Spinal cord (tissue), 10 donors: ENCODE measurements at places on chromosomes 2 and 18.

- no peak for DNase-seq
Observed at GRCh38 chr2:64238799-64239198, 94.6 kb upstream of the PELI1 start.

GRCh38 chr2:226180281-226180884 is 619.2 kb downstream of the IRS1 start:
- no peak for DNase-seq

- DNase-seq = no peak
Observed at GRCh38 chr18:6488956-6489355, 74.2 kb upstream of the L3MBTL4 start.

DNA sequence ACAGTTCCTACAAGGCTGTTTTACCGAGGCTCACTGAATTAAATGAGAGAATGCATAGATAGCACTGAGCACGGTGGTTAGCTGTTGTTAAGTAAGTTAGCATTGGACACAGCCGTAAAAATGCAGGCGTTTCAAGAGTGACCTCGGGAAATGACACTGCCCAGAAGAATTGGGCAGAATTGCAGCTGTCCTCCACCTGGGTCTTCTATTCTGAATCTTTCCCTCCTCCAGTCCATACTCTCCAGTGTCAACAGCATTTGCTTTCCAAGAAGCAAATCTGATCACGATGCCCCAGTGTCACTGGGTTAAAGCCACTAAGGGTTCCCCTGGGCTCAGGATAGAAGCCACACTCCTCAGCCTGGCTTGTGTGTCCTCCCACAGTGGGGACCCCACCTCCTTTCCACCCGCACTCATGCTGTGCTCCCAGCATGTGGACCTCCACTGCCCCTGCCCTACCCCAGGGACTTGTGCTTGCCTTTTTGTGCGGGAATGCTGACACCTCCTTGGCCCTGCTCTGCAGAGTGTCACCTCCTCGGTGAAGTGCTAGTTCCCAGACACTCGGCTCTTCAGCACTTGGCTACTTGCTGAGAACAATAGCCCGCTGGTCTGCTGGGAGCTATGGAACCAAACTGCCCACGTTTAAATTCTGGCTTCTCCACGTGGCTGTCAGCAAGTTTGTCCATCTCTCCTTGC is 135.0 kb downstream of the ANTXR1 start:
- no peak for DNase-seq

- no peak for DNase-seq
Observed at GRCh38 chr18:48554610-48555400, 16.0 kb downstream of the CTIF start.

DNA sequence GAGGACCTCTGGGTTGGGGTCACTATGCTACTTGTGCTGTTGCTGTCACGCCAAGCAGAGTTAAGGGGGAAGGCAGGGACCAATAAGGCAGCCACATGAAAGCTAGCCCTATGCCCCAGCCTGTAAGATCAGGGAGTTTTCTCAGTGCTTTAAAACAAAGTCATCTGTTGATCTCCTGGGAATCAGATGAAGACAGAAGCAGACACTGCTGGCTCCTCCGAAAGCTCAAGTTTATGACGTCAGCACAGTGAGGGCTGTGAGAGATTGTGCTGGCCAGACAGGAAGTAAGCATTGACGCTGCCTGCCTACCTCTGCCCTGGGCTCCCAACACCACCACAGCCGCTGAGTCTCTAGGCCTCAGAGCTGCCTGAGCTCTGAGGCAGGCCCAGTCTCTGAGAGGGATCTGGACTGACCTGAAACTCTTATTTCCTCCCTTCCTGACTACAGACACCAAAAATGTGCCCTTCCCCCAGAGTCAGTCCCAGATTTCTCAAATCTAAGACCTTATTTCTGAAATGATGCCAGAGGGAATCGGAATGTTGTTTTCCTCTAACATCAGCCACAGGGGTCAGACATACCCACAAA is 118.1 kb upstream of the EPAS1 start:
- DNase-seq = no peak

DNA sequence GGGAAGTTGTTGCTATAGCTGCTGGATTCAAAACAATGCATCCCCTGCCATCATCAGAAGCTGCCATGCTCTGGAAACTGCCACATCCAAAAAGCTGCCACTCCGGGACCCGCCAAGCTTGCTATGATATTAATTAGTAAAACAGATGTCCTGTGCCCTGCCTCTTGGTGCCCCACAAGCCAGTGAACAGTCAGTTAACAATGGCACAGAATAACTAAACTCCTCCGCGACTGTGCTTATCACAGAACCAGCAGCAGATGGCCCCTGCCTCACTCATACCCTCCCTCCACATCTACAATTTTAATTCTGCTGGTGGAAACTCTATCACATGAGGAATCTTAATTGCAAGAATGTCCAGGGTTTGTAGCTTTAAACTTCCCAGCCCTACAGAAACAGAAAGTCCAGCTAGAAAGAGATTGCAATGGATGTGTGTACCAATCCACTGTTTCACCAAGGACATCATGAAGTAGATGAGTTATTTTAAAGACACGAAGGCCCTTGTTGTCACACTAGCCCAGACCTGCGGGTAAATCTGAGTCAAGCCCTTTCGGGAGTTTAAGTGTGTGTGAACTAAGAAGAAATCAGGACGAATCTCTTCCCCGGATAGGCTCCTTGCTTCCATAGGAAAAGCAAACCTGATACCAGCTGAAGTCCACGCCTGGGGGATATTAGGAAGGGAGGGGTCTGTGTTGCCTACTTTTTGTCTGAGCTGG is 7.4 kb upstream of the ACYP2 start:
- no peak for DNase-seq

- DNase-seq = no peak
Observed at GRCh38 chr2:170087413-170087793, 90.5 kb upstream of the MYO3B start.

DNA sequence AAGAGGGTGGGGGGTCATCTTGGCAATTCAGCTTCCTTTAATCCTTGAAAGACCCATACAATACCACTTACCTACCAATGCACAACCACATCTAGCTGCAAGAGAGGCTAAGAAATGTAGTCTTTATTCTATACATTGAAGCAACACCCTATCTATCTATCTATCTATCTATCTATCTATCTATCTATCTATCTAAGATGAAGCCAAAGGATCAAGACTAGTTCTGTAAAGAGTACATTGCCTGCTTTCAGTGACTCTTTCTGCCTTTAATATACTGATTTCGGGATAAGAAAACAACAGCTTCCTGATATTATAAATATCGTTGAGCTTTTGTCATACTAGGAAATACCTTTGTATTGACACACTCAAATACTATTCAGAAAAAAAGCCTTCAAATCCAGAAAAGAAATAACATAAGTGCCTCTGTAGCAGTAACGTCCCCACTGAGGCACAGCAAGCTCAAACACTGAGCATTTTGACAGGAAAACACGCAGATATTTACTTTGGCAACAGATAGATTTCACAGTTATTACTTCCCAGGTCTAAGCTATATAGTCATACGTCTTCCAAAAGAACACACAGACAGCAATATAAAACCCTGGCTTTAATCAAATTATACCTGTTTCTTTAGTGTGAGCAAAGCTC is 139.4 kb upstream of the SERTAD2 start:
- no peak for DNase-seq

GRCh38 chr2:195202163-195202845 is 454.7 kb upstream of the SLC39A10 start:
- no peak for DNase-seq

GRCh38 chr2:21055451-21055850 is 11.6 kb upstream of the APOB start:
- no peak for DNase-seq

DNA sequence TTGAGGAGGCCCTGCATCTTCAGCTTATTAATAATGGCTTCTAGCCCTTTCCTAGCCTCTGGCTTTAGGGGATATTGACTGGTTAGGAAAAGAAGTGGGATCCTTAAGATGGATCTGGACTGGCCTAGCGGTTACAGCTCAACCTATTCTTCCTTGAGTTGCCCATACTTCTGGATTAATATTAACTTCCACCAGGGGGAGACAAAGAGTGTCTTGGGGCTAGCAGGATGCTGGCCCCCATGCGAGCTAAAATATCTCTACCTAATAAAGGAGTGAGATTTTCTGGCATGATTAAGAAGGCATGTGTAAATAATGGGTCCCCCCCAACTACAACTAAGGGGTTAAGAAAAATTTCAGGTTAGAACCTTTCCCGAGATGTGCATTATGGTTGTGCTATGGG is 23.2 kb upstream of the PLA2R1 start:
- no peak for DNase-seq

DNA sequence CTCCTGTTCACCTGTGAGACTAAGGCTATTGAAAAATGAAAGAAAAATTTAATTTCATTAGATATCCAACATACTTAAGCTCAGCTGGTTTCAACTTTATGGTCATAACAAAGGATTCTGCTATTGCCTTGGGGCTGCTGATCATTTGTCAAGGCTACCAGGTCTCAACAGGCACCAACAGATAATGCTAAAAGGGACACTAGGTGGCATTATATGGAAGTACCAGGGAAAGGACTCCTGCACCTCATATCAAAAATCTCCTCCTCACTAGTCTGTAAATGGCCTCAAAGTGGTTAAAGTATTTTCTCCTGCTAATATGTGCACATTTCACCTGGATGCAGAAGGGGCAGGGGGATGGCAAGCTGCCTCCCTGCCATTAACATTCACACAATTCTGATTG is 167.9 kb upstream of the REG3A start:
- no peak for DNase-seq

DNA sequence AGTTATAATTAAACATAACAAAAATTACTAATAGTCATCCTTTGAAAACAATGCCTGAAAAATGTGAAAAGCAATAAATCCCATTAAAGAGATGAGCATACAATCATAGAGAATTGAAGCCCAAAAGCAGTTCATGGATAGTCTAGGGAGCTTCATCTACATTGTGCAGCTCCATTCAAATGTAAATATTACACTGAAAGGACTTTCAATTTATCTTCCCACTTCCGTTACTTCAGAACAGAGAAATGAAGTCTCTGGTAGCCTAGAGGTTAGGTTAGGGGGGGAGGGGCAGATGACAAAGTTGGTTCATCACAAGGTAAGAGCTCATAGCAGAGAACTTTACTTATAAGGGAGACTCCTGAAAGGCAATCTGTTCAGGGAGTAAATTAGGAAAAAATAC is 126.6 kb upstream of the RGPD4 start:
- no peak for DNase-seq

DNA sequence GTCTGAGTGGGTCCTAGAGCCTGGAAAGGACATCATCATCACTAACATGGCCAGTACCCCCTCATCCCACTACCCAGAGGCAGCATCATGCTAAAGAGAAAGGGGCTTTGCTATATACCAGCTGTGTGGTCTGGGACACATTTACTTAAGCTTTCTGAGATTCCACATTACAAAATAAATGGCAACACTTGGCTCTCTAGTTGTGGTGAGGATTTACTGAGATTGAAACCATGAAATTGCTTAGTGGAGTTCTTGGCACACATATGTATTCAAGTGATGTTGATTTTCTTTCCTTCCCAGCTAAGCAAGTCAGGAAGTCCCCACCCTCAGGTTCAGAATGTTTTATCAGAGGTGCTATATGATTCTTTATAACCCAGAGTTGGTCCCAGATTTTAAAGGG is 362.0 kb downstream of the CLIP4 start:
- no peak for DNase-seq

DNA sequence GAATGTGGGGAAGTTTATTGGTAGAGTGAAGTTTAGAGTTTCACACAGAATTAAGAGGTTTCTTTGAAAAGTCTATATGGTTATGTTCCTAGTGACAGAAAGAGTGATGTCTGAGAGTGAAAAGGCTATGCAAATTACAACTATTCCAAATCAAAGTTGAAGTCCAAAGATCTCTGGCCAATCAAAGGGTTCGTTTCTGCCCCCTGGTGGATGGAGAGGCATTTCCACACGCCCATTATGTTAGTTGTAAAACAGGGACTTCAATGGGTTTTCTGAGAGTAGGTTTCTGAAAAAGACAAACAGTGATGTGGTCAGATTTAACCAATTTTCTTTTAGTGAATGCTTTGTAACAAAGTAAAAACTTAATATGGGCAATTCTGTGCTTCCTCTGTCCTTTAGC is 441.5 kb upstream of the POU3F3 start:
- peak; percentile 76 for DNase-seq

GRCh38 chr2:18244845-18245244 is 315.6 kb downstream of the RDH14 start:
- DNase-seq = peak; percentile 30

GRCh38 chr2:65046633-65047407 is 9.4 kb upstream of the CEP68 start:
- DNase-seq = no peak

DNA sequence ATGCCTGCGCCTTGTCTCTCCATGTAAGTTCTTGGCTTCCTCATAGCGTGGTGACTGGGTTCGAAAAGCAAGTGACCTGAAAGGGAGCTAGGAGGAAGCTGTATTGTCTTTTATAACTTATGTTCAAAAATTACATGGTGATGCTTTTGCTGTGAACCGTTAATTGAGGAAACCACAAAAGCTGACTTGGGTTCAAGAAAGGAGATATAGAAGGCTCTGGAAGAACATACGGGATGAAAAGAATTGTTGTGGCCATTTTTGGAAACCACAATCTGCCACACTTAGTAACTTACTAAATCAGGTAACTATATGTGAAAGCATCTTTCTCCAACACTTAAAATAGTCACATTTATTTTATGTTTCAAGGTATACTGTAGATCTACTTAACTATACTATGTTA is 177.0 kb upstream of the RBMS1 start:
- no peak for DNase-seq

DNA sequence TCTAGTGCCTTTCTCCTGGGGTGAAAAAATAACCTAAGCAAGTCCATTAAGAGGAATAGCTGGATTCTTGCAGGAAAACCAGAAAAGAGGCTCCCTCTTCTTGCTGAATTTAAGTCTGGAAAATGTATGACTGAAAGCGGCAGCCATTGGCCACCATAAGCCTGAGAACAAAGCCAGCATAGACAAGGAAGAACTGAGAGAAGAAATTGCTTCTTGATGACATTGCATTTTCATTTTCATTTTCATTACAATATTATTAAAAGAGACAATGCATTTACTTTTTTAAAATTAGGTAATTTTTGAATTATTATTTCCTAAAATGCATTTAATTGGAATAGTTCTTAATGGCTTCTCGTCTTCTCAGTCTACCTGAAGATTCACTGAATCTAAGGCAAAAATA is 1157.5 kb upstream of the ZEB2 start:
- no peak for DNase-seq

DNA sequence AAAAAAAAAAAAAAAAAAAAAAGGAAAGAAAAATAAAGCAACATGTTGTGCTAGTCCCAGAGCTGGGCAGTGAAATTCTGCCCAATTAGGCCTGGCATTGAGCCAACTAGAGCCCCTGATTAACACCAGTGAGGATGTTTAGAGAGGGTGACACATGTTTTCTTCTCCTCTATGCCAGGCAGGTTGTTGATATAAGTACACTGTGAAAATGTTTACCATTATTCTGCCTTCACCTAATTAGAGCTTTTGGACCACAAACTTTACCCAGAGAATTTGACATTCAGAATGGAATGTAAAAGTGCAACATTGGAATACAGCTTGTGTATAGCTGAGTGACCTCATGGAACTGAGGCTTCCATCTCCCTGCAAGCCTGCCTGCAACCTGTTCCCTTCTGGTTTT is 95.9 kb upstream of the MSH2 start:
- DNase-seq = no peak
